Foreskin keratinocyte (primary cell): ENCODE measurements at places on chromosomes 7 and 10. TPM values are rescaled to one million over a fixed set of nuclear protein-coding genes. Genes with fewer than 3 reads are reported as not detected.

Gene GRM3
- not detected in 2 replicates for total RNA-seq

Gene RBAK
- total RNA-seq = 7.2 and 8.1 TPM in 2 replicates

Gene CABCOCO1
- not detected in 2 replicates for total RNA-seq

Gene SPDYE11
- not detected in 2 replicates for total RNA-seq

Gene ANXA8L1
- 176 and 351 TPM in 2 replicates for total RNA-seq

Gene C7orf57
- 0.28 and 0.44 TPM in 2 replicates for total RNA-seq

Gene ARHGEF35
- total RNA-seq = 13.7 and 29.0 TPM in 2 replicates

Gene PDE6C
- not detected in 2 replicates for total RNA-seq

Gene CLIP2
- 11.9 and 12.7 TPM in 2 replicates for total RNA-seq

Gene DGKI
- total RNA-seq = not detected in 2 replicates

Gene SPDYE18
- not detected in 2 replicates for total RNA-seq

Gene GIMAP2
- 0.25 and 0.41 TPM in 2 replicates for total RNA-seq

Gene MBL2
- total RNA-seq = not detected in 2 replicates

Gene TRUB1
- 28.0 and 28.1 TPM in 2 replicates for total RNA-seq

Gene DRGX
- not detected in 2 replicates for total RNA-seq

Gene AKR1D1
- total RNA-seq = not detected in 2 replicates
